ENCODE measurements at places on chromosomes 3 and 15.

GRCh38 chr3:49492969-49493368, 22.9 kb downstream of the DAG1 start:
- DNase-seq: no peak

GRCh38 chr3:187946163-187946691, 201.0 kb upstream of the BCL6 start:
- DNase-seq: no peak

DNA sequence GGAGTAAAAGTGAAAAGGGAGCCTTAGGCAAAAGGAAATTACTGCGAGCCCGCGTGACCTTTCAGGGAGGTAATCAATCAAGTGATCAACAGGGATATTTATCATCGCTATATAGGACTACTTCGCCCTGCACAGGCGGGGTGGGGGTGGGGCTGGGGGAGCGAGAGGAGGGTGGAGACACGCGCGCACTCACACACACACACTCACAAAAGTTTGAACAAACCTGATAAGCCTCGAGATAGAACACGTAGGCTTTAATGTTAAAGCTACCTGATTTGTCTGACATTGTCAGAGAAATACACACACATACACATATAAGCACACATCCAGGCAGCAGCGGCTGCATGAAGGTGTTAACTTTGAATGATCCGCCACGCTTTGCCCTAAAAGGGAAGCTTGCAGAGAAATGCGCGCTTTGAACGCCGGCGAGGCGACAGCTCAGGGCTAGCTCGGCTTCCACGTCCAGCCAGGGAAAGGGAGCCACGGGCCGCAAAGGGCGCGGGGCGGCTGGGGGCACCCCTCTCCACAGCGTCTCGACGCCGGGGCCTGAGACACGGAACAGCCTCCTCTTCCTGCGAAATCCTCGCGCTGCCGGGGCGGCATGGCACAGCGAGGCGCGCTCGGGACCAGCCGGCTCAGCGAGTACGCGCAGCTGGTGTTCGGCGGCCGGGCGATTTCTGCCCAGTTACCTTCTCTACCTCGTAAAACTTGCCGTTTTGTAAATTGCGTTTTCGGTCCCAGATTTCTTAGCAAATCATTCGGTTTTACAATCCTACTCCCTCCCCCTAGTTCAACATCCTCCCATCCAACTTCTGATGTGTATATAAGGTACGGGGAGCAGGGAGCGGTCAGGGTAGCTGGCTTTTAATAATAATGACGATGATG, 4.8 kb upstream of the MECOM start:
- DNase-seq: peak; percentile 22

- DNase-seq: no peak
Measured at GRCh38 chr15:69945729-69946128, 152.0 kb downstream of the TLE3 start.

- DNase-seq: no peak
Measured at GRCh38 chr3:47612178-47612577, 33.5 kb upstream of the CSPG5 start.

GRCh38 chr15:91790836-91791235, 62.7 kb upstream of the SLCO3A1 start:
- no peak for DNase-seq

DNA sequence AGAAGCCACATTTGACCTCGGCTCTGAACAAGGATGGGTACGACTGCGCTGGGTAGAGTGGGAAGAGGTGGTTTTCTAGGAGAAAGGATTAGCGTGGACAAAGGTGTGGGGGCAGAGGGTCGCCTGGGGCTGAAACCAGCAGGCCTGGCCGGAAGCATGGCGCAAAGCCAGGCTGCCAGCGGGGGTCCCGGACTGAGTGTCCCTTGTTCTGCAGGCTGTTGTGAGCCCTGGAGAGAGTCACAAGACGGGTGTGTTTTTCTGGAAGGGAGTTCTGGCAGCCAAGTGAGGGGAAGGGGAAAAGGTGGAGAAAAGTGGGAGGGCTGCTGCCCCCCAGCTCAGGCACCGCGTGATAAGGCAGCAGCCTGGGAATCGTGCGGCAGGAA, 98.5 kb upstream of the MEF2A start:
- no peak for DNase-seq

DNA sequence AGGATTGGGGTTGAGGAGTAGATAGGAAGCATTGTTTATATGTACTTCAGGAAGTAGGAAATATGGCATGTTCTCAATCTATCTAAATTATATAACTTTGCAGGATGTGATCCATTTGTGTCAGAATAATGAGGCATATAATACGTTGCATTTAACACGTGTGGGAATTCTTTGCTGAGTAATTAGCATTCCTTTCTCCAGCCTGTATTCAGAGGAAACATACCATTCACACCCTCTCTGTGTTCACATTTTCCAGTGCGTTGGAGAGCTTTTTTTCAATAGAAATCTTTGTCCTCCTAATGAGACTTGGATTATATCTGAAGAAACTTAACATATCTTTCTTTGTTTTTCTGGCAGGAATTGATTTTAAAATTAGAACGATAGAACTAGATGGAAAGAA, 33.0 kb upstream of the APH1B start:
- no peak for DNase-seq

- DNase-seq: no peak
Measured at GRCh38 chr3:42658091-42658770, 4.7 kb downstream of the ZBTB47 start.

DNA sequence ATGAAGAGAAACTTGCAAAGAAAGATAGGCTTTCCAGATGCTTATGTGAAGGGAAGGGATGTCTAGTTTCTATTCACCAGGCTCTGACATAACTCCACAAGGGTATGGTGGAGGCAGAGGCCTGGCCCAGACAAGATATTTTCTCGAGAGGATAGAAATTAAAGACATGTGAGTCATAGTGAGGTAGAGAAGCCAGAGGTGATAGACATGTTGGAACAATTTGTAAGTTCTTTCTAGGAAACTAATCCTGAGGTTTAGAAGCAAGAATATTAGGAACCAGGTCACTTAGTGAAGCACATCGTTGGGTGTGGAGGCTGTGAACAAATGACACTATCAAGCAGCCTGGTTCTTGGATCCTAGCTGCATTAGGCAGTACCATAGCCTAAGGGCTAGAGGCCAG, 176.9 kb downstream of the BBX start:
- no peak for DNase-seq

GRCh38 chr3:107085261-107085660, 292.0 kb upstream of the CCDC54 start:
- no peak for DNase-seq

GRCh38 chr3:143011705-143012104, 10.3 kb downstream of the U2SURP start:
- DNase-seq: no peak

DNA sequence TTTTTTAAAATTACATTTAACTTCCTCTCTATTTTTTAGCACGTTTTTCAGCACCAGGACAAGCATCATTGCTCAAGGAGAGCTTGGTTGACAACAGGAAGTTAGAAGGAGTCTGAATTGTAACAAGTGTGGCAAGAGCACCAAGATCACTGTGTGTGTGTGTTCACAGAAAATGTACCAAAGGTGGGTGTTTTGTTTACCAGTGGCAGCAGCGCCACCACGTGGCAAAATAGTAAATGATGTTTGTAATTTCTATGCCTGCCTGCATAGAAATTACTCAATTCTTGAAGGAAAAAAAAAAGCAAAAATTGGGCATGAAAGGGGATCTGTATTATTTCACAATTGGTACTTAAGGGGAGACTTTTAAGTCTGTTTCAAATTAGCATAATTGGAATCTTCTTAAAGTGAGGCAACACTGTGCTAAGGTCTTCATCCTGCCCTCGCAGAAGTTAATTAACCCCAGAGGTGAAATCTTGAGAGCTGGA, 7.4 kb upstream of the U2SURP start:
- DNase-seq: peak; percentile 82

GRCh38 chr3:65811086-65811761, 227.5 kb downstream of the MAGI1 start:
- no peak for DNase-seq

DNA sequence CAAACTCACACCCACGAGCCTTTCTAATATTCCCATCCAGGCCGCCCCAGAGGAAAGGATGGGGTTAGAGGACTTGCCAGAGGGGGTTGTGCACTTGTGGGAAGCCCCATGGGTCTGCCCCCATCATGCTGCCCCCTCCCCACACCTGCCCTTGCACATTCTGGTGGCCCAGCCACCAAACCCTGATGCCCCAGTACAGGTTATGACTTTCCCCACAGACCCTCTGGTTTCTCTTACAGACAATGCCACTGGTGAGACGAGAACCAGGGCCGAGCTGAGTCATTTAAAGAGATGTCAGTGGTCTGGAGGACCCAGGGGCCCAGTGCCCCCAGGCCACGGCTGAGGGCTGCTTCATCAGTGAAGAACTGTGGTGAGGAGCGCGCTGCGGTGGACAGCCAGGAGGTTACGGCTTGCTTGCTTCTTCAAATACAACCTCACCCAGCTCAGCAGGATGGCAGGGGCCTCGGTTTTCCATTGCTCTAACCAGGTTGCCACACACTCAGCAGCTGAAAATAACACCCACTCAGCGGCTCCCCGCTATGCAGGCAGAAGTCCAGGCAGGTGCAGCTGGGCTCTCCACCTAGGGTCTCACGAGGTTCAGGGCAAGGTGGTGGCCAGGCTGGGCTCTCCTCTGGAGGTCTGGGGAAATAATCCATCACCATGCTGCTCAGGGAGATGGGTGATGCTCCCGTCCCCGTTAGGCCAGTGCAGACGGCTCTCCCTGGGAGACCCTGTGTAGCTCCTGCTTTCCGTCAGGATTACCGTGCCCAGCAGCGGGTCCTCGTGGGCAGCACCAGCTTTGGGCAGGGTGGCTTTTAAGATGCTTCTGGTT, 13.8 kb upstream of the SNRPA1 start:
- DNase-seq: no peak

- DNase-seq: no peak
Measured at GRCh38 chr15:66864871-66865281, 162.8 kb downstream of the SMAD6 start.

DNA sequence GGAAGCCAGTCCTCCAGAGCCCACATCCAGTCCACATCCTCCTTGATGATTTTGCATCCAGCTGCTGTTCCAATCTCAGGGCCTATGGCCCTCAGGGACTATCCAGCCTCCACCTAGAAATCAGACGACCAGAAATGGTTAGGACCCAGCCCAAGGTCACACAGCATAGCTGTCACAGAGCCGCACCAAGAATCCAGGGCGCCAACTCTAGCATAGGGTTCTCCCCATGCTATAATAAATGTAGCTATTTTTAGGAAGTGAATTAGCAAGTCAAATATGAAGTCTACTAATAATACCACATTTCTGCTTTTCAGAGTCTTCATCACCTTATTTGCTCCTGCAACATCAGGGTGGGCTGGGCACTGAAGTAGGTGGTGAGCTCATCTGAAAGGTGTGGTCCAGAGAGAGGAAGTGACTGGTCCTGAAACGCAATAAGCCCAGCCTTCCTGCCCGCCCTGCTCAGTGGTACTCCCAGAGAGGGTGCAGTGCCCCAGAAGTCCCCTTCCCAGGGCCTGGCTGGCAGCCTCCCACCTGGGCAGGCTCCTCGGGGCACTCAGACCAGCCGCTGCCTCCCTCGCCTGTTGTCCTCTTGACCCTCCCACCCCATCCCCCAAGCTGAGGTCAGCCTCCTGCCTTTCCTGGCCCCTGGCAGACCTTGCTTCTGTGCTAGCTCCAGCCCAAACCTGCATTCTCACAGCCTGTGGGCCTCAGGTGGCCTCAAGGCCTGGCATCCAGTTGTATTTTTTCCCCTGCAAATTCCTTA, 17.6 kb upstream of the CYP11A1 start:
- no peak for DNase-seq

GRCh38 chr3:174330303-174330702, 528.8 kb upstream of the NAALADL2 start:
- DNase-seq: peak; percentile 34

DNA sequence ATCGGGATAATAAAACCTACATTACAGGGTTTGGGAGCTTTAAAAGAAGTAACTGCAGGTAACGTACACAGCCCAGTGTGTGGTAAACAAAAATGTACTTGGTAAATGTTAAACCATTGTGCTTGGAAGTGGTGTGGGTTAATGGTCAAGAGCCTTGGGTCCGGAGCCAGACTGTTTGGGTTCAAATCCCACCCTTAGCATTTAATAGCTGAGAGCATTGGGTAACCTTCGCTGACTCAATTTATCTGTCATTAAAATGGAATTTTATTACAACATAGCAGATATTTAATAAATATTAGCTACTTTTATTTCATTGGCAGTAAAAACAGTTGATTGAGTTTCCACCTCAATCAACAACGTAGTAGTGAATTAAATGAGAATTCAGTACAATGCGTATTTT, 1.5 kb downstream of the FSTL1 start:
- no peak for DNase-seq

- no peak for DNase-seq
Measured at GRCh38 chr3:112685956-112686799, 45.2 kb upstream of the CCDC80 start.

DNA sequence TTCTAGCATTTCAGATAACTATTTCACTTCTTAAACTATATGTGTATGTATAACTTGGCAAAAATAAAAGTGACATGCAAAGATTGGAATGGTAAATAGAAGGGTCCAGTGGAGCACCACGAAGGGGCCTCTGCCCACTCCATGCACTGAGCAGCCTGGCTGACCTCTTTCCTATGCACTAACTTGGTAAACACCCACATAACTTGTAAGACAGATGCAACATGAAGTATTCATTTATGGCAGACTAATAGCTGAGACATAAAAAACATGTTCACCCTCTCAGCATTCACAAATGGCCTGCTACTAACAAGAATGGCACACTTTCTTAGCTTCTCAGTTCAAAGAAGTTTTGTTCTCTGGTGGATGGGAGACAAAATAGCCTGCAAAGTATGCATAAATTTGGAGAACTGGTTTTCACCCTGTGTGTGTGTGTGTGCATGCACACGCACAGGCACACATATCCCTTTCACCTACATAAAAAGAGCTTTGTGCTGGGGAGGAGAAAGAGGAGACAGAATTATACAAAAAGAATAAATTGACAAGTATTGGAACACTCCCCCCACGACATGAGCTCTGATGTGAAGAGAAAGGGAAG, 26.5 kb upstream of the RYK start:
- no peak for DNase-seq

GRCh38 chr3:74122281-74122680, 492.2 kb downstream of the CNTN3 start:
- no peak for DNase-seq

DNA sequence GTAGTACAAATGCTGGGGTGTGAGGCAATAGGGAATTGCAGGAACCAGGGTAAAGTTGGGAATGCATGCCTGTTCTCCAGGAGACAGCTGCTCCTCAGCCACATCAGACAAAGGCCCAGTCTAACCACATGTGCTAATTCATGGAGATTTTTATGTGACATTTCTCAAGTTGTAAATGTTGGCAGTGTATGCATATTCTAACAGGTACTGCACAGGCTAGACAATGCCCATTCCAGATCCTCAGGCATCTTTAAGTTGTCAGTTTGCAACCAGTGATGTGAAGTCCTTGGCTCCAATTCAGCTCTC, 84.9 kb downstream of the EEFSEC start:
- DNase-seq: no peak
